ENCODE measurements at places on chromosomes 6 and 20. TPM values are rescaled to one million over a fixed set of nuclear protein-coding genes. Genes with fewer than 3 reads are reported as not detected.

The SLC22A7 gene
- total RNA-seq = not detected

The OR2B6 gene
- not detected for total RNA-seq

The FAM50B gene
- total RNA-seq = 16.7 TPM

The IYD gene
- total RNA-seq = not detected

The CST5 gene
- total RNA-seq = 0.26 TPM

The CST7 gene
- total RNA-seq = 0.45 TPM

The PRL gene
- not detected for total RNA-seq

The EYA4 gene
- 55.3 TPM for total RNA-seq

The GPX5 gene
- not detected for total RNA-seq

All from SK-MEL-5 (cell line).